Stimulated activated CD8-positive, alpha-beta memory T cell treated with anti-CD3 and anti-CD28 coated beads, Interleukin-15, amount 100 ng/mL, for 48 hours (primary cell): ENCODE measurements at places on chromosomes 3 and 15.

- DNase-seq, result no peak
These were observed 333.0 kb downstream of the ZNF385D start for GRCh38 chr3:21417991-21418390.

DNA sequence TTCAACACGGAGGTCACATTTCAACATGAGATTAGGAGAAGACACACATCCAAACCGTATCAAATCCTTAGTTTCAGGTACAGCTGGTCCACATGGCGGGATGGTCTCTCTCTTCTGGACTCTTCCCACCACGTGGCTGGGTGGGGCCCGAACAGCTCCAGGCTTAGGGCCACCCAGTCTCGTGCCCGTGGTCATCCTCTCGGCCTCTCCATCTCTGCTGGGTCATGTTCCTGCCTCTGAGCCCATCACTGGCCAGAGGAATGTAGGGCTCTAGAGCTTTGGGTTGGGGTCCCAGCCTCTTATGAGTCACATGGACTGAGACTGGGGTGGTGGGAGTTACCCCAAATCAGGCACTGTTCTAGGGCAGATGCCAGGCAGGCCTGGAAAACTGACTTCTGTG lies 12.2 kb downstream of the SYNM start:
- DNase-seq, result no peak

GRCh38 chr3:23778446-23778845 lies 27.3 kb upstream of the UBE2E1 start:
- no peak for DNase-seq

- no peak for DNase-seq
These were observed 616.1 kb downstream of the OTOL1 start for GRCh38 chr3:162112719-162113118.

GRCh38 chr15:64149424-64149823 lies 2.1 kb upstream of the SNX22 start:
- DNase-seq, result no peak

- DNase-seq, result no peak
These were observed 330.8 kb downstream of the TIGIT start for GRCh38 chr3:114624571-114625181.

DNA sequence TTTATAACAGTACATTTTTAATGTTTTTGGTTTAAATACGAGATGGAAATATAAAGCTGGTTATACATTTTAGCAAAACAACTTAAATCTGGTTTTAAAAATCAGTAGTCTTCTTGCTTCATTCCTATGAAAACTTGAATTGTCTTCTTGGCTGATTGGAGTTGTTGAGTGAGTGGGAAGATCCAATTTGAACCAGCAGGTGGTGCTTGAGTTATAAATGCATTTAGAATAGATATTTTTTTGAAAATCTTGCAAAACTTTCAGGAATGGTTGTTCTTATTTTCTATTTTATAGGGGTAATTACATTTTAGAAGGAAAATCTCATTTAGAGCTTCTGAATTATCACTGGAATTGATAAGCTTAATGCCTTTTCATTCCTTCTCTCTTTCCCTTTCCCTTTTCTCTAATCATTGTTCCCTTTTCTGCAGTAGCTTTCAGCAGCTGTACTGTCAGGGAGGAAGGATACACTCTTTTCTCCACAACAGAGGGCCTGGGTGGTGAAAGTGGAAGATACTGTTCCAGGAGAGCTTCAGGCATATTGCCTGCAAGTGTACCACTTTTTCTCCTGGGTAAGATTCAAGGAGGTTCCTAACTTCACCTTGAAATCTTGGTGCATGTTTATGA lies 335.6 kb downstream of the NLGN1 start:
- no peak for DNase-seq

GRCh38 chr3:57706462-57706861 lies 13.6 kb upstream of the DENND6A start:
- no peak for DNase-seq

- no peak for DNase-seq
These were observed 30.7 kb upstream of the EIF1B start for GRCh38 chr3:40278791-40279190.

DNA sequence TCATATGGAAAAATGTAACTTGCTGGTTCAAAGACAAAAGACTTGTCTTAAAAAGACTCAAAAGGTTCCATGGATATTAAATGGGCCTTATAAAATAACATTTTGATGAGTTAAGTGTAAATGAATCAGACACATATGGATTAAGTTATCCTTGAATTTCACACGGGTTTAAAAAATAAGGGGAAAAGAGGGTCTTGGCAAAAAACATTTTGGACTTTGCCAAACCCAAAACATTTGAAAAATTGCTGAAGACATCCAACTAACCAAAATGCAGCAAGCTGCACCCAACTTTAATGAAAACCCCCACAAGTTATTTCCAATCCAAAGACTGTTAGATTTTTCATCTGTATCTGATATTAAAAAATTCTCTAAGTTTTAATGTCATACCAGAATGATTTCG lies 200.7 kb downstream of the MEIS2 start:
- no peak for DNase-seq

DNA sequence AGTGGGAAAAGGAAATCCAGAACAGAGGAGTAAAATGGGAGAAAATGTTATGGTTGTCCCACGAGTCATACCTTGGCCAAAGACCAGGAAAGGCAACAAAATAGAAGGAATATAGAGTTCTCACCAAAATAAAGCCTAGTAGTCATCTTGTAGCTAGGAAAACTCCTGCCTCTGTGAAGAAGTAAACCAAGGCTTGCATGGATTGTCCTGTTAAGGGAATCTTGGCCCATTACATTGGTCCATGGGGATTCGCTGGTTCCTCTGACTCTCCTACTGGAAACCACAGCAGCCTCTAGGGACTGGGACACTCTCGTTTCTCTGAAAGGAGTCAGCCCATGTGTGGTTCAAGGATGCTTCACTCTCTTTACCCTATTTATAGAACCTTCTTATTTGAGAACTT lies 62.9 kb upstream of the FNDC3B start:
- no peak for DNase-seq

DNA sequence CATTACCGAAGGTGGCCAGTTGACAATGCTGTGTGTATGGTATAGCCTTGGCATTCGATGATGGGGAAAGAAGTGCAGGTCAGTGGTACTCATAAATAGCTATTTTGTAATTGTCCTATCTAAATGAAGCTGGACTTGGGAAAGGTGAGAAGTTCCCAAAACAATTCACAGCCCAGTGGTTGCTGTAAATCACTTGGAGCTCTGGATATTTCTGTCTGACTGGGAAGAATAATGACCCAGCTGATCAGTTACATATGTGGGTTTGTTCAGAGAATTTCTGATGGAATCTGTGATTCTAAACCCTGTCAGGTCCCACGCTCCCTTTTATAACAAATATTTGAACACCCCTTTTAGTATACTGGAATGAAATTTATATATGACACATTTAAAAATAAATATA lies 133.9 kb upstream of the PFN2 start:
- no peak for DNase-seq

- no peak for DNase-seq
These were observed 69.1 kb upstream of the MAGI1 start for GRCh38 chr3:66107855-66108254.

GRCh38 chr3:188326111-188326510 lies 172.2 kb downstream of the LPP start:
- no peak for DNase-seq

GRCh38 chr3:126356373-126357264 lies 589 bp downstream of the KLF15 start:
- DNase-seq, result no peak

GRCh38 chr15:52331490-52332240 lies 36.1 kb upstream of the MYO5C start:
- peak; percentile 42 for DNase-seq

DNA sequence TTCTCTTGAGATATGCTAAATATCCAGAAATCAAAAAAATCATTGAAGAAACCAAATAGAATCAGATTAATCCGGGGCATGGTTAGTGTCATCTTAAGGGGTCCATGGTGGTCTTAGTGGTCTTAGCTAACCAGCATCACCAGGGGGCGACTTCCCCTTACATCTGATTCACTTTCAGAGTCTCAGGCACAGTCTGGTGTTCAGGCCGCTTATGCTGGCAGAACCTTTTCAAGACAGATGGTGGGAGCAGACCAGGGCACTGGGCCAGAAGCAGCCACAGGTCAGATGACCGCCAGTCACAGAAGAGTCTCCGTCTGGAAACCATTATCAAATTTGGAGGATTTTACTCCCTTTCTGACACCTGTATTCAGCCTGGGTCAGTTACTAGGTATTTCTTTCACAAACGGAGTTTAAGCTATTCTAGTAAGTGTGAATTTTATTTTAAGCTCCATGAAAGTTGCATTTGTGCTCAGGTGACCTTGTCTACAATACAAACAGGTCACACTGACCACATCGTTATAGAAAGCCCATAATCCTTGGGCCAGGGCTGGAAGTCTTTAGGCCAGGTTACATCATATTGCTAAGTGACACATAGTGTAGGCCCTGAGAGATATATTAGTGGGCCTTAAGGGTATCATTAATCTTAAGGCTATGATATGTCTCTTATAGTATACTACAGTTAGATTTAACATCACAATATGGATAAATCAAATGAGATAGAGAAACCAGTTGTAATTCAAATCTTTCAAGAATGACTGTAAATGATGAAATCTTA lies 365.5 kb downstream of the GBE1 start:
- no peak for DNase-seq

DNA sequence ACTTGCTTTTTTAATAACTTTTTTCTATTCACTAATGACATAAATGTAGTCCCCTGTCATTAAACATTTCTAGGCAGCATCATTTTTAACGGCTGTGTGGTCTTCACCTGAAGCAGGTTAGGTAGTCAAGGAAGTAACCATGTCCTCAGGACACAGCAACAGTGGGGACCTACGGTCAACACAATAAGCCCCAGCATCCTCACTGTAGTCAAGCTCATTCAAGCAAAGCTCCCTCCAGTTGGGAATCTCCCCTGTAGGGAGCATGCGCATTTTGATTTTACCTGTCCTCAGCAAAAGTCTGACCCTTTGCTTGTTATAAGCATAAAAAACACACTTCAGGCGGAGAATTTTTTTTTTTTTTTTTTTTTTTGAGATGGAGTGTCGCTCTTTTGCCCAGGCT lies 151.4 kb downstream of the SHQ1 start:
- DNase-seq, result no peak

GRCh38 chr15:99098991-99099390 lies 5.9 kb upstream of the SYNM start:
- no peak for DNase-seq

- DNase-seq, result no peak
These were observed 21.7 kb downstream of the EEFSEC start for GRCh38 chr3:128174675-128175590.

DNA sequence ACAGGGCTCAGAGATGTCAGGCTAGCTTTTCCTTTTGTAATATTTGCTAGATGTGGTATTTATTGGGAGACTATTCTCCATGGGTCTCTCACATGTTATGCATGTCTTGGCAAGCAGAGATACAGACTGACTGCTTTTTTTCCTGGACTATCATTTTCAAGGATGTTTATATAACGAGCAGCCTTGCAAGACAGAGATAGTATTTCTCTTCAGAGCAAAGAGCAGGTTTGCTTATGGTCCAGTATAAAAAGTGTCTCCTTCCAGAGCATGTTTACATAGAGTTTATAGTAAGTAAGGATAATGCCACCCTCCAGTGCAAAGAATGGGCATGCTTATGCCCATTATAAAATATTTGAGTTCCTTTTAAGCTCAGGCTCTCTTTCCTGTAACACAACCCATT lies 24.6 kb downstream of the GTF2E1 start:
- no peak for DNase-seq
